ENCODE measurements at places on chromosomes 3 and 15. TPM values are rescaled to one million over a fixed set of nuclear protein-coding genes. Genes with fewer than 3 reads are reported as not detected.

The ITIH4 gene
- total RNA-seq, result 2.5 TPM

The AQP9 gene
- not detected for total RNA-seq

The FGD5 gene
- total RNA-seq, result under 0.01 TPM

The UTS2B gene
- not detected for total RNA-seq

The GABRR3 gene
- not detected for total RNA-seq

The DGKG gene
- 0.34 TPM for total RNA-seq

The ZPLD1 gene
- 0.07 TPM for total RNA-seq

The ARGFX gene
- not detected for total RNA-seq

The MESP2 gene
- 0.21 TPM for total RNA-seq

The REC114 gene
- total RNA-seq, result not detected

The COX17 gene
- 22.2 TPM for total RNA-seq

The UBAP1L gene
- total RNA-seq, result 0.34 TPM

The CISH gene
- 1.0 TPM for total RNA-seq

The PRR20G gene
- not detected for total RNA-seq

The C3orf49 gene
- total RNA-seq, result not detected

The P2RY1 gene
- 22.2 TPM for total RNA-seq

The CELF6 gene
- 0.21 TPM for total RNA-seq

The PDCD10 gene
- total RNA-seq, result 110 TPM

The MRAS gene
- 2.7 TPM for total RNA-seq

The GOLGA8M gene
- total RNA-seq, result not detected

The CLDN18 gene
- total RNA-seq, result not detected

The CCR3 gene
- 0.07 TPM for total RNA-seq

The GOLGA8T gene
- total RNA-seq, result not detected

The ATP13A5 gene
- total RNA-seq, result not detected

The IL16 gene
- 0.07 TPM for total RNA-seq

The GRK7 gene
- not detected for total RNA-seq

The PLEKHO2 gene
- 11.4 TPM for total RNA-seq

The PLA2G4D gene
- 0.07 TPM for total RNA-seq

The SLC27A2 gene
- 10.9 TPM for total RNA-seq

The FBXW12 gene
- not detected for total RNA-seq

The ROBO1 gene
- total RNA-seq, result 46.1 TPM

The DZIP1L gene
- 0.34 TPM for total RNA-seq

The POLQ gene
- 1.0 TPM for total RNA-seq

The WDR93 gene
- not detected for total RNA-seq

The IDH2 gene
- 22.9 TPM for total RNA-seq

The PIF1 gene
- 0.28 TPM for total RNA-seq

The TUSC7 gene
- total RNA-seq, result not detected
